ENCODE measurements at places on chromosomes 13 and 19.

GRCh38 chr13:42893214-42893671, 98.8 kb downstream of the EPSTI1 start:
- DNase-seq: no peak

- DNase-seq: no peak
Measured at GRCh38 chr13:41332829-41333228, 21.8 kb downstream of the NAA16 start.

- no peak for DNase-seq
Measured at GRCh38 chr13:26991508-26992181, 180.0 kb downstream of the USP12 start.

- DNase-seq: no peak
Measured at GRCh38 chr13:109180905-109181425, 551.6 kb downstream of the MYO16 start.

GRCh38 chr19:10214784-10215183, 16.3 kb downstream of the S1PR2 start:
- DNase-seq: no peak

- DNase-seq: no peak
Measured at GRCh38 chr13:112776354-112776753, 86.5 kb downstream of the ATP11A start.

DNA sequence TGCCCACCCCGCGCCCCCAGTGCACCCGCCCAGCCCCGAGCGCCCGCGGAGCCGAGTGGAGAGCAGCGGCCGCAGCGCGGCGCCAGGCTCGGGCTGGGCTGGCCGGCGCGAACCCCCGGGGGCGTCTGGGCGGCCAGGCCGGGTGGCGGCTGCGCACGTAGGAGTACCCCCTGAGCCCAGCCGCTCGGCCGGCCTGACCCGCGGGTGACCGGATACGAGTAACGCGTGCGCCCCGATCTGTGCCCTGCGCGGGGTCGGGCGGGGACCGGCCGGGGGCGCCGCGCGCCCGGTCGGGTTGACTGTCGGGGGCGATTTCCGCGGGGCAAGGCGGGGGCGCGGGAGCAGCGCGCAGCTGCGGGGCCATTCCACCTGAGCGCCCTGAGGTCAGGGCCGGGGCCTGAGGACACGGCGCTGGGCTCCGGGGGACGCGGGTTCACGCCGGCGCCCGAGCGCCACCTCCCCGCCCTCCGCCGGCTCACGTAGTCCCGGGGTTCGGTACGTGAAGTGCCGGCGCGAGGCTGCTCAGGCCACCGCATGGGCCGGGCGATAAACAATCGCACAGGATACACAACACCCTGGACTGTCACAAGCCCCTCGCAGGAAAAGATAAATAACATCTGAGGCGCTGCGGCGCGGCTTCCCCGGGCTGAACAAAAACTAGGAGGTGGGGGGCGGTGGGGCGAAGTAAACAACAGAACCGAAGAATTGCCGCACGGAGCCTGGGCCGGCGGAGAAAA, 37.6 kb upstream of the FLT1 start:
- no peak for DNase-seq

GRCh38 chr19:17623224-17623935, 64.8 kb downstream of the UNC13A start:
- no peak for DNase-seq

DNA sequence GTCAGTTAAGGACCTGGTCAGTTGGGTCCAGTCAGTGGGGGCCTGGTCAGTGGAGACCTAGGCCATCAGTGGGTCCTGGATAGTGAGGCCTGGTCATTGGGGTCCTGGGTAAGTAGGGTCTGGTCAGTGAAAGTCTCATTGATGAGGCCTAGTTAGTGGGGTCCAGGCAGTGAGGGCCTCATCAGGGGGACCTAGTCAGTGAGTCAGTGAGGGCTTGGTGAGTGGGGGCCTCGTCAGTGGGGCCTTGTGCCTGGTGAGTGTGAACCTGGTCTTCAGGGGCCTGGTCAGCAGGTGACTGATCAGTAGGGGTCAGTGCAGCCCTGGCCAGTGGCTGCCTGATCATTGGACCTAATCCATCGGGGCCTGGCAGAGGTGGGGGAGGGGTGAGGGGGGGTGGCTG, 42.6 kb upstream of the TPM4 start:
- DNase-seq: no peak

GRCh38 chr19:18415178-18415867, 3.9 kb upstream of the SSBP4 start:
- no peak for DNase-seq

- no peak for DNase-seq
Measured at GRCh38 chr19:38251564-38252051, 4.6 kb downstream of the PPP1R14A start.

- DNase-seq: no peak
Measured at GRCh38 chr19:49297403-49297802, 27.6 kb downstream of the SLC6A16 start.

- DNase-seq: no peak
Measured at GRCh38 chr13:111623208-111623607, 302.8 kb downstream of the TEX29 start.

GRCh38 chr13:92842145-92842544, 384.5 kb upstream of the GPC6 start:
- no peak for DNase-seq

DNA sequence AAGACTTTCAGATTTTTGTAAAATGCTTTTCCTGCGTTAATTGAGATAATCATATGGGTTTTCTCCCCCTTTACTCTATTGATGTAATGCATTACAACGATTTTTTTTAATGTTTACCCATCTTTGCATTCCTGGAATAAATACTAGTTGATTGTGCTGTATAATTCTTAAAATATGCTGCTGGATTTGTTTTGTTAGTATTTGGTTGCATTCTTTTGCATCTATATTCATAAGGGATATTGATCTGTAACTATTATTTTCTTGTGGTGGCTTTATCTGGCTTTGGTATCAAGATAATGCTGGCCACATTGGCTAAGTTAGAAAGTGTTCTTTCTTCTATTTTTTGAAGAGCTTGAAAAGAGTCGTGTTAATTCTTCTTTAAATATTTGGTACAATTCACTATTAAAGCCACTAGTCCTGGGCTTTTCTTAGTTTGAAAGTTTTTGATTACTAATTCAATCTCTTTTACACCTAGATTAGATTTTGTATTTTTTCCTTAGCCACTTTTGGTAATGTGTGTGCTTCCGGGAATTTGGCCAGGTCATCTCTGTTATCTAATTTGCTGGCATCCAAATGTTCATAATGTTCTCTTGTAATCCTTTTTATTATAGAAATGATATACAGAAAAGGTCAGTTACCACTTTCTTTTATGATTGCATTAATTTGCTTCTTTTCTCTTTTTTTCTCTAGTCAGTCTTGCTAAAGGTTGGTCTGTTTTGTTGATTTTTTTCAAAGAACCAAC, 29.8 kb downstream of the KL start:
- DNase-seq: no peak

- no peak for DNase-seq
Measured at GRCh38 chr13:108437496-108437895, 168.0 kb downstream of the TNFSF13B start.

GRCh38 chr13:80524447-80525215, 183.7 kb upstream of the SPRY2 start:
- DNase-seq: no peak

DNA sequence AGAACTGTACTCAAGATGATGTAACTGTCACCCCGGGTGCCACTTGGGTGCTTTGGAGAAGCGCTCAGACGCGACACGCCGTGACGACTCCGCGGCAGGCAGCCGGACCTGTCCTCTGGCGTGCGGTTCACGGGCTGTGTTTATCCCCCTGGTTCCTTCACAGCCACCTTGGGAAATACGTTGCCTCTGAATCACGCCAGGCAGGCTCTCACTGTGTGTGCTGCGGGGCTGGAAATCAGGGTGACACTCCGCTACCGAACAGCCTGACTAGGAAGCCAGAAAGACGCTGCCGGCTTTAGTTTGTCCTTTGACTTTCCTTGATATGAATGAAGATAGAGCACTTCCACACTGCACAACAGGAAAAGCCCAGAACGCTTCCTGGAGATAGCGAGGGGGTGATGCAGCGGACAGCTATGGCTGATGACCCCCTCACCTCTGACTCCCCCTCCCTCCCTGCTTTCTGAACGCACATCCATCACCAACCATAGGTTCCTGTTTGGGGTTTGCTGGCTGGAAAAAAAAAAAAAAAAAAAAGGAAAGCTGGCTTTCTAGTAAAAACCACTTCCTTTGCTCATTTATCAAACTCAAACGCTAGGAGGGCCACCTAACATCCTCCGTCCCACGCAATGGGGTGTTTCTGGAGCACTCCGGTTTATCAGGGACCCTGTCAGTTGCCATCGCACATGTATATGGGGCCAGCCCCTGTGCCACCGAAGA, 3.7 kb upstream of the GP6 start:
- DNase-seq: no peak

DNA sequence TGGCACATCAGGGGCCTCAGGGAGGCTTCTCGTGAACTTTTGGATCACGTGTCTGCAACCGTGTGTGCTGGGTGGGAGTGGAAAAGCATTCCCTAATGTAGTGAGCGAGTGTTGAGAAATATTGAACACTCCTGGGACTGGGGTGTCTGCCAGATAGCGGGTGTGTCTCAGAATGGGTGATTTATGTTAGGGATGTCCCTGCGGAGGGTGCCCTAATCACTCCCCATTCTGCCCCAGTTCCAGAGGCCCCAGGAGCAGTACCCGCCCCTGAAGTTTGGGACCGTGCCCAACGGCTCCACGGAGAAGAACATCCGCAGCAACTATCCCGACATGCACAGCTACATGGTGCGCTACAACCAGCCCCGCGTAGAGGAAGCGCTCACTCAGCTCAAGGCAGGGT, 24.2 kb upstream of the GRWD1 start:
- no peak for DNase-seq

GRCh38 chr13:21528616-21529015, 69.5 kb upstream of the ZDHHC20 start:
- DNase-seq: no peak

- DNase-seq: no peak
Measured at GRCh38 chr19:55376241-55376933, at the start of gene TMEM190. TMEM190 (plus strand) TSS chr19:55376826; CDS start chr19:55376854, 28 bp downstream.

GRCh38 chr13:103386341-103386740, 320.1 kb upstream of the SLC10A2 start:
- no peak for DNase-seq

GRCh38 chr13:110826861-110827672, 87.8 kb downstream of the ANKRD10 start:
- DNase-seq: no peak

GRCh38 chr19:12047868-12048267, 4.9 kb downstream of the ZNF878 start:
- no peak for DNase-seq

- DNase-seq: no peak
Measured at GRCh38 chr19:3295581-3295980, 70.8 kb upstream of the NFIC start.
